ENCODE measurements at places on chromosomes 13 and 19. TPM values are rescaled to one million over a fixed set of nuclear protein-coding genes. Genes with fewer than 3 reads are reported as not detected.

GRCh38 chr19:7533281-7533885, 2.1 kb upstream of the PNPLA6 start:
- peak; percentile 87 for DNase-seq

- no peak for DNase-seq
Measured at GRCh38 chr19:50668879-50669278, 19.6 kb downstream of the C19orf81 start.

GRCh38 chr13:60348097-60348496, 48.9 kb upstream of the TDRD3 start:
- DNase-seq = no peak

- DNase-seq = no peak
Measured at GRCh38 chr13:28055357-28055756, 45.0 kb downstream of the FLT3 start.

DNA sequence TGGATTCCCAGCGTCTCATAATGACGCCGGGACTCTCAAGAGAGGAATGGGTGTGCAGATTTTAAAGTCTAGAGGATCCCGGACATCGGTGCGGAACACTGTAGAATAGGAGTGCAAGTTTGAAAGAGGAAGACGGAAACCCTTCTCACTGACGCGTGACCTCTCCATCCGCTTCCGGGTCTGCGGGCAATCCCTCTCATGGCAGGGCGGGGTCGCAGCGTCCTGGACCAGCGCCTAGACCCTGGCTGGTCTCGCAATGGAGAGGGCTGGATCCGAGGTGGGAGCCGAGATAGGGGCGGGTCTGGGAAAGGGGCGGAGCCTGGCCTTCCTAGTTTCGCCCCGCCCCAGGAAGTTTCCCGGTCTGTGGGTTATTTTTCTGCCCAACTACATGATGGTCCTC, 4.6 kb upstream of the ZNF845 start:
- DNase-seq = peak; percentile 76

DNA sequence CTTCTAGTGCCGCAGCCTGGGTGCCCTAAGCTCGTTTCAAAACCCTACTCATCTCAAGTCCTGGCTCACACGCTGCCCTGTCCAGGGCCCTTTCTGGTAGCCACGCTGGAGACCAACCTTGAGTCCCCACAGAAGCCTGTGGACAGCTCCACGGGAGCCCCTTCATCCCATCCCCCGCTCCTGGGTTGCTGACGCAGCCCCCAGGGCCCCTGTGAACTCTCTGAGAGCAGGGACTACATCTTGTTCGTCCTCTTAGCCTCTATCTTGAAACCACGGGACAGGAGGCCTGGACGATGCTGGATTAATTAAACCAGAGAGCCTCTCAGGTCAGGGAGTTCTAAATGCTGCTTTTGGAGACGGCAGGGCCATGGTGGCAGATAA, 7.4 kb downstream of the MLLT1 start:
- DNase-seq = no peak

- DNase-seq = no peak
Measured at GRCh38 chr19:48103922-48104321, 6.7 kb downstream of the PLA2G4C start.

EHD2 gene
- total RNA-seq = 51.5 TPM

DNA sequence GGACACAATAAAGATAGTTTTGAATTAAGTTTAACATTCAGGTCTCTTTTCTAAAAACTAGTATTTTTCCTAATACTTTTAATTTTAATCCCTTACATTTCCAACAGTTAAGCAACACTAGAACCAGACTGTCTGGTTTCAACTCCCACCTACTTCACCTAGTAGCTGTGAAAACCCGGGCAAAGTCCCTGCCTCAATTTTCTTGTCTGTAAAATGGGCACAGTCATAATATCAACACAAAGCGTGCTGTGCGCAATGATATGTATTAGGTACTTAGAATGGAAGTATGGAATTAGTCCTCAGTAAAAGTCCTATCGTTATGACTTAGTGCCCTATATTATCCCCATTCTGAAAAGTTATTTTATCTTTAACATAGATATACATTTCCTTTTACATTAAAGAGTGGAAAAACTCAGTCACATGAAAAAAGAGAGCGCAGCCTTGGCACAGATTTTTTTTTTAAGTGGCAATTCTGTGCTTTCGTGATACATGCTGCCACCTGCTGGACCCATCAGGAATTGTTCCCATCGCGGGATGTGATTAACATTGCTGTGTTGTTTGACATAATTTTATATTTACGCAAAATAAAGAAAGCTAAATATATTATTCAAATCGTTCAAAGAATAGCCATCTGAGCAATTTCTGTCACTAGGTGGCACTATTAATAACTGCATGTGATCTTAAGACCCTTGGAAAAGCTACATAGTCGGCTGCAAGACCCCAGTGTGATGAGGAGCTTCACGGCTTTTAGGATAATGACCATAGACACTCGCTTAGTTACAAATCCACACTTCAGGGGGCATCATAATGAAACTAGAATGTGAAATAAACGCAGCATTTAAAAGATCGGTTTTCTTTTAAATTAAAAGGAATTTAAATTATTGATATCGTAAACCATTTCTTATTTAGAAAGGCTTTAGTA, 59.9 kb downstream of the LIG4 start:
- peak; percentile 56 for DNase-seq

DNA sequence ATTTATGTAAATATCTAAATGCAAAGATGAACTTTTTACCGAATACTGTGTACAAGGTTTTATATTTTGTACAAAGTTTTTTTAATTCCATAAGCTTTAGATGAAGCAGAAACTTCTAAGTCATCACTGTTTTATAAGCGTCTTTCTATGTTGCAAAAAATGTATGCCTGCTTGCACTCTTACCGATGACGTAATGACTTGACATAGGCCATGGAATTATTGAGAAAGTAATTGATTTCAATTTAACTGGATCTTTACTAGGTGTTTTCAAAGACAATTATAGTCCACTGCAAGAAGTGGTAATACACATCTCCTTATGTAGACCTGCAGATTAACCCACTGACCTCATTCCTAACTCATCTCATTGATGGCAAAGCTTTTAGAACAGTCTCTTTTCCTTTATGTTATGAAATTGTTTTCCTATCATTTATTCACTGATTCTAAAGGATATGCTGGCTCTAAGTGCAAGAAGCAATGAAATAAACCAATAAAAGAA, 10.4 kb downstream of the DACH1 start:
- DNase-seq = no peak

MIR17HG gene
- total RNA-seq = 1.7 TPM

DNA sequence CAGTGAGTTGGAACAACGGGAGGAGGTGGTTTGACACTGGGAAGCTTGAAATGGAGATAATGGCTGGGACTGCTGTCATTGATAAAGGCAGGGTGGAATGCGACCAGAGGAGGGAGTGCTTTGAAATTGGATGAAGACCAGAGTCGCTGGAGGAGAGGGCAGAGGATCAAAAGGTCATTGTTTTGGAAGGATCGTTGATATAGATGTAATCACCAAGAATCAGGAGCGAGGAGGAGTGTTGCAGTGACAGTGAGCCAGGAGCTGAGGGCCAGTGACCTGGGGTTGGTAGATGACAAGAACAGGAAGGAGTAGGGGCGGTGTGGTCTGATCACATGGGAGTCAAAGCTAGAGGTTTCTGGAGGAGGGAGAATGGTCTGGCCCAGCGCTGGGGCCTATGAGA, 25.3 kb downstream of the TM9SF2 start:
- DNase-seq = no peak

ADAMTSL5 gene
- total RNA-seq = 20.5 TPM

- DNase-seq = no peak
Measured at GRCh38 chr13:44971656-44972595, 17.3 kb downstream of the NUFIP1 start.

GRCh38 chr13:39363382-39363772, 239.6 kb downstream of the LHFPL6 start:
- no peak for DNase-seq

IGFL3 gene
- total RNA-seq = not detected

- DNase-seq = no peak
Measured at GRCh38 chr19:46958532-46958931, 61.1 kb upstream of the NPAS1 start.

DNA sequence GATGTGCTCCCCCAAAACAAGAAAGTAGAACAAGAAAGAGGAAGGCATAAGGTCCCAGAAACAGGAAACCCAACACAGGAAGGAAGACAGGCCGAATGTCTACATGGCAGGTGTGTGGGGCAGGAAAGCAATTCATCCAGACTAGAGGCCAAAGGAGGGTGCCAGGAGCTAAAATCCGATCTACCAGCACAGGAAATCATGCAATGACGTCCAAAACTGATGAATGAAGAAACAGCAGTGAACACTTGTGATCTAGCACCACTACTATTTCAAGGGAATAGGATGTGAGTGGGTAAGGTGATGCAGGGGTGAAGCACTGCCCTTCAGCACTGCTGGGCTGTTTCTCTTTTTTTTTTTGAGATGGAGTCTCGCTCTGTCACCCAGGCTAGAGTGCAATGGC, 59.1 kb downstream of the DOCK9 start:
- no peak for DNase-seq

ODAD3 gene
- total RNA-seq = 0.42 TPM

NCCRP1 gene
- not detected for total RNA-seq

- DNase-seq = no peak
Measured at GRCh38 chr13:49342454-49342853, 94.7 kb downstream of the CDADC1 start.

LRRC25 gene
- 2.9 TPM for total RNA-seq

GRCh38 chr13:105984236-105984635, 551.2 kb downstream of the EFNB2 start:
- no peak for DNase-seq

GRCh38 chr19:33310606-33311325, 8.4 kb upstream of the CEBPA start:
- DNase-seq = no peak

DNA sequence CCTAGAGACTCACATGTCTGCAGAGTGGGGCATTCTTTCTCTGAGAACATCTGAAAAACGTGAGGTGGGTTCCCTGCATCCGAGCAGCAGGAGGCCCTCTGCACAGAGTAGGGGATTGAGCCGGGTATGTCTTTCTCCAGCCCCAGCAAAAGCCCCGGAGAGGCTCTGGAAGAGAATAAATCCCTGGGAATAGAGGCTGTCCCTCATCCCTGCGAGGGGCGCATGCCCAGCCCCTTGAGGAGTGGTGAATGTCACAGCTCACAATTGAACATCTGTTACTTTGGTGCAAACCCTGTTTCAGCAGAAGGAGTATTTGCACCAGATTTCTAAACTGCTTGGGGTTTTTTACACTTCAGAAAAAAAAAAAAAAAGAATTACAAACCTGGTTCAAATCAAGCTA, 164.6 kb downstream of the FGF14 start:
- DNase-seq = no peak

DNA sequence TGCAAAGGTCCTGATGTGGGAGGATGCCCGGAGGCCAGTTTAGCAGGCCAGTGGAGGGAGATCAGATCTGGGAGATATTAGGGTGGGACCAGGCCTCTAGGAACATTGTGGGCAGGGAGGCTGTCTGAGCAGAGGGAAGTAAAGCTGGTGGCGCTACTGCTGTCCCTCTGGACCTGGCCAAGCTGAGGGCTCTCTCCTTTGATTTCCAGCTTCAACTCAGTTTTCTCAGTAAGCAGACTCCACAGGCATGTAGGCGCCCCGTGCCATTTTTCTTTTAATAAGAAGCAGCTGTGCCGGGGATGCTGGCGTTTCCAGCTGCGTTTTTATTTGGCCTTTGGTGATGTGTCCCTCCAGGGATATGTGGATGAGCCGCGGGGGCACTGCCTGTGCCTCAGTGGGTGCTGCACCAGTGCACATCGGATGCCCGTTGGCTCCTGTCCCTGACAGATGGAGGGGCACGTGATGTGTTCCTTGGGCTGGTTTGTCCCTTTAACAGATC, 6.7 kb downstream of the DNM2 start:
- DNase-seq = no peak

FSD1 gene
- not detected for total RNA-seq

LILRB3 gene
- 4.3 TPM for total RNA-seq

- DNase-seq = no peak
Measured at GRCh38 chr19:28023064-28023463, 1189.9 kb downstream of the UQCRFS1 start.

- no peak for DNase-seq
Measured at GRCh38 chr13:33490461-33491327, 205.1 kb upstream of the STARD13 start.

PSPN gene
- total RNA-seq = 1.2 TPM

PGLYRP1 gene
- total RNA-seq = 0.50 TPM

- no peak for DNase-seq
Measured at GRCh38 chr13:90534617-90535370, 812.7 kb upstream of the MIR17HG start.

CYP4F8 gene
- total RNA-seq = not detected

GRCh38 chr19:56671613-56671994, at the start of gene ZNF835:
Gene ZNF835 (minus strand): TSS chr19:56671757. CDS start chr19:56665198, 6,559 bp downstream.
- peak; percentile 100 for DNase-seq

DNA sequence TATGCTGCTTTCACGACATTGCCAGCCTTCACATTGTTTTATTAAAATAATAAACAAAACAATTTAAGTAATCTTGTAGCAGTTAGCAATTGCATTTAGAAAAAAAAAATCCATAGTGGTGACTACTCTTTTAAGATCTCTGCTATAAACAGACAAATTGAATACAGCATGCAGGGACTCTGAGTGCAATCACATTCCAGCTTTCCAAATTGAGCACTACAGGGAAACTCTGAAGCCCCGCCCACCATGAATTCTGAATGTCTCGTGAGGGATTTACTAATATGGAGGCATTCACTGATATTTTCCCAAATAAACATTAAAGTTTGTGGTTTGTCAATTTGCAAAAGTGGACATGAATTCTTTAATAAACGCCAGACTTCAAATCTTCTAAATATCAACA, 698.8 kb downstream of the LIG4 start:
- no peak for DNase-seq

DHRS12 gene
- 11.6 TPM for total RNA-seq

GRCh38 chr13:30091691-30092090, 215.7 kb downstream of the KATNAL1 start:
- DNase-seq = no peak

DNA sequence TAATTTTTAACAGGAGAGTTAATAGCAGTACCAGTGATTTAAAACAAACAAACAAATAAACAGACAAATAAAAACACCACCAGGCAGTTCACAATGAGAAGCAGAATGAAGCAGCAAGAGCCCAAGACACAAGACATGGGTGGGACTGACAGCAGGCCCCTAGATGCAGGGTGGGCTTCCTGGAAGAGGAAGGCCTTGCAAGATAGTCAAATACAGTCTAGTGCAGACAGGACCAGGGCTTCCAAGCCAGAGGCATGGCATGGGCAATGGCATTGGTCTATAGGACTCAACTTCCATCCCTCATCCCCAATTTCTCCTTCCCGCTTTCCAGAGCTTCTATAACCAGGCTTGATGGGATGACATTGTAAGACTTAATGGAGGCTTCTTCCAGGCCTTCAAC, 645.1 kb downstream of the UQCRFS1 start:
- no peak for DNase-seq

GRCh38 chr13:99002172-99002710, 24.4 kb upstream of the DOCK9 start:
- DNase-seq = no peak

DNA sequence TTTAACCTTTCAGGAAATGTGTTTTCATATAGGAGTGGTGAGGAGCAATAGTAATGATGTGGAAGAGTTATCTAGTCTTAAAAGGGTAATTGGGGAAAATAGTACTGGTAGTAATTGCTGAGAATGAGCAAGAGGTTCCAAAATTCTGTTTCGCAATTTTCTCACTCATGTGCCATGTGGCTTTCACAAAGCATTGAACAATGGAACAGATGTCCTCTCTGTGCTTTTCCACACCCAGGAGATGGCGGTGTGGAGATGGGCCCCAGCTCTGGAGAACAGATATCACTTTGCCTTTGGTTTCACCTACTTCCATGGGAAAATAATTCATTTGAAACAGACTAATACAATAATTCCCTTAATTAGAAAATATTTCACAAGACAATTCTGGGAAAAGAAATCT, 170.0 kb upstream of the SLC10A2 start:
- DNase-seq = no peak

- no peak for DNase-seq
Measured at GRCh38 chr13:65921933-65922332, 1308.2 kb downstream of the PCDH9 start.
